Gastroesophageal sphincter (tissue), 4 donors: ENCODE measurements at places on chromosomes 3 and 15. TPM values are rescaled to one million over a fixed set of nuclear protein-coding genes. Genes with fewer than 3 reads are reported as not detected.
A peak's percentile ranks its signal among the peaks of the same experiment; 100 is the strongest.

- no peak for ATAC-seq
Observed at GRCh38 chr3:15858547-15859506, 61.0 kb upstream of the ANKRD28 start.

DNA sequence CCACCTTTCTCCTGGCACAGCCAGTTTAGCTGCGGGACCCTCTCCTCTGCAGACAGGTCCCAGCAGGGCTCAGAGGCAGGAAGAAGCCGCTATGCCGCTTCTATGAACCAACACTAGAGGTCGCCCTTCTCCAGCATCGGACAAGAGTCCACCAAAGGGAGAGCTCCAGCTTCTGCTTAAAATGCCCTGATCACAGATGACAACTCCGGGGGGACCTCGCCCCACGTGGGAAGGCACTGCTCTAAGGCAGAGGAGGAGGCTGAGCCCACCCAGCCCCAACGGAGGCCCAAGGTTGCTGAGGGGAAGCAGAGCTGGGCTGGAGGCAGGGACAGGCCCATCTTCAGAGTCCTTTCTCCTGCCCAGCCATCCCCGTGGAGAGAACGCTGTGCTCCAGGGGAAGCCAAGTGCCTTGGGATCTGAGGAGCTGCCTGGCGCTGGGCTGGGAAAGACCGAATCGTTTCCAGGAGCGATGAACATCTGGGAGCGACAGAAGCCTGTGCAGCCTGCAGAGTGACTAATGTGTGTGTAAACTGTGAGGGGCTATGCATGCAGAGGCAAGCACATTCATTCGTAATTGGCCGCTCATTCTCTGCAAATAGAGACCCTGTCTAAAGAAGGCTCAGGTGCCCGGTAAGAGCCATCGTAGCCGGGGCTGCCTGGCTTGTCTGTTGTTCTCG, 43.5 kb upstream of the BDH1 start:
- ATAC-seq: peak; percentile 90

- no peak for ATAC-seq
Observed at GRCh38 chr3:183489455-183490210, 61.2 kb upstream of the MCF2L2 start.

DNA sequence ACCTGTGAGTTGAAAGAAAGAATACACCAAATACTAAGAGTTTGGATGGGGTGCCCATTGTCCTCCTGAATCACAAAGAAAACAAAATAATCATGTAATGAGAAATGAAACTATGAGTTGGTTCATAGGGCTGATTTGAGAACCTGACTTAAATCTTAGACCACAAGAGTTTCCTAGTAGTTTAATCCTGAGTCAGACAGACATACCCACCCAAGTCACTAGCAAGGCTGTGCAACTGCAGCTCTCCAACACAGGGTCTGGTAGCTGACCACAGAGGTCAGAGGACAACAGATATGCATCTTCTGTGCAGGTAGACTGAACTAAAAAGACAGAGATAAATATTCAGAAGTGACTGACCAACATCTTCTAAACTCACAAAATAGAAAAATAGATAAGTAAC, 296.3 kb upstream of the TMCO5A start:
- no peak for ATAC-seq

GRCh38 chr3:113898892-113899291, 48.9 kb upstream of the ZDHHC23 start:
- ATAC-seq: no peak

DNA sequence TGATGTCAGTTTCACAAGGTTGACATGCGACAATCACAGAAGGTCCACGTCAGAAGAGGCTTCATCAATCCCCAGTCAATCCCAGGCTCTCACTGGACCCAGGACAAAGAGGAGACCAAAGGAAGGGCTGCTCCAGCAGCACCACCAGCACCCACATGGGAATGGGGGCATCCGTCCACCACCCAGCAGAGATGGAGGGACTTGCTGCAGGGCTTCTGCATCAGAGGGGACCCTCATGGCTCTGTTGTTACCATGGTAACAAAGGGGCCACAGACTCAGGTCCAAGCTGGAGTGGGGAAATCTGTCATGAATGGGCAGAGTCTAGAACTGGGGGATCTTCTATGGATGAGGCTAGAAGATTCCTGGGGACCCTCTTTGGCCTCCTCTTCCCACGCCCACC, 13.1 kb downstream of the PLA2G4F start:
- no peak for ATAC-seq

DNA sequence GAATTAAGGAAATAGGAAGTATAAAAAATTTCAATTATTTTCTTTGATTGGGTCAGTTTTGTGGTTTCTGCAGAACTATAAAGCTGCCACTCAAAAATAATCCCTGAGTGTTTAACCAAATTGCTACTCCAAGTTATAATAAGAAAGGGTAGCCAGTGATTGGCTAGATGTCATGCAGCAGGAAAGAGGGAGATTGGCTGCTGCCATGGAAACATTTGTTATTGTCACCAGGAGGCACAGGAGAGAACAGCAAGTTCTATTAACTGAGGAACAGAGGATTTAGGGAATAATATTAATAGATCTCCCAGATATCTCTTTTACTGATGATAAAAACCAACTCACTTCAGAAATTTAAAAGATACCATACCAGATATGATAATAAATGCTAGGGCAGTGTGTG, 42.6 kb downstream of the CLDN1 start:
- no peak for ATAC-seq

DNA sequence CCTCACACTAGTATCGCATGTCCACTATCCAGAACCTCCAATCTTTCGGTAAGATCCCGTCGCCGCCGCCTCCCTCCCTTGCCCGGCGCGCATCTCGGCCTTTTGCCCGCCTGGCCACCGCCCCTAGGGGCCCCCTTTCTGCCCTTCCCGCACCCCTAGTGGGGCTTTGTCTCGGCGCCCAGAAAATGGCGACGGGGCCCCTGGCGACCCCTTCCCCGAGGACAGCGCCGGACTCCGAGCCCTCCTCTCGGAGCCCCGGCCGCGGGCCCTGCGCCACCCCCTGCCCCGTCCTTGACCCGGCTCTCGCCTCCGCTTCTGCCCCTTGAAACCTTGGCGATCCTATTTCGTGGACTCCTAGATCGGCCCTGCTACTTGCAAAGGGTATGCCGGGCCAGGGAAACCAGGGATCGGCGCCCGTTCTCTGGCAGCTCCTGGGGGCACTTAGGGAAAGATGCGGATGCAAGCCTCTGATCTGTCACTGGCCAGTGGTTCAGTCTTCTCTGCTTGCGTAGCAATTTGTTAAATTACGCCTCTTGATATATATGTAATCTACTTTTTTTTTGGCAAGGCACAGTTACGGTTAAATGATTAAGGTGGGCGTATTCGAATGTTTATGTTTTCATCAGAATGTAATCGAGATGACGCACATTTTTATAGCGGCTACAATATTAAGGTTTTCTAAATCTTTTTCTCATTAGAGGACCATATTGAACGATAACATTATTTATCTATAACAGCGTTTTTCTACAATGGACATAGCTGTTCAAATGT, 603 bp downstream of the EIF1B start:
- peak; percentile 20 for ATAC-seq

DNA sequence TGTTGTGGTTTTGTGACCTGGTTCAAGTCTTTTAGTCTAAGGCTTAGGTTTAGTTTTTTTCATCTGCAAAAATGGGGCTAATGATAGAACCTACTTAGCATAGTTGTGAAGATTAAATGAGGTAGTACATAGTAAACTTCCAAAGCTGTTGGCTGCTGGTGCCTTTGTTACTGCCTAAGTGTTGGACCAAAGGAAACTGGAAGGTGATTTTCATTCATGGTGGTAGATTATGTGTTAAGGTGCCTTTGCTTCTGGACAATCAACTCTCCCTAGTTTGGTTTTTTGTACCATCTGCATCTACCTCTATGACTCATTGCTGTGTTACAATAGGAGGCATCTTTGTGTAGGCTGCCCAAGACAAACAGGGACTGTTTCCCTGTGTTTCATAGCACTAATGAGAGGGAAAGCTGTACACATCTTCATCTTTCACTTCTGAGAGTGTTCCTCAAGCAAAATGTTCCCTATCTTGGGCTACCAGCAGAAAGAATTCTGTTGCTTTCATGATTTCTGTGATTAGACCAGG, 3.2 kb downstream of the MAP2K1 start:
- ATAC-seq: no peak

GRCh38 chr15:26901041-26901440, 34.2 kb downstream of the GABRA5 start:
- ATAC-seq: no peak

- ATAC-seq: no peak
Observed at GRCh38 chr3:150022381-150023238, 51.9 kb upstream of the PFN2 start.

- no peak for ATAC-seq
Observed at GRCh38 chr3:188489639-188490405, 335.9 kb downstream of the LPP start.

DNA sequence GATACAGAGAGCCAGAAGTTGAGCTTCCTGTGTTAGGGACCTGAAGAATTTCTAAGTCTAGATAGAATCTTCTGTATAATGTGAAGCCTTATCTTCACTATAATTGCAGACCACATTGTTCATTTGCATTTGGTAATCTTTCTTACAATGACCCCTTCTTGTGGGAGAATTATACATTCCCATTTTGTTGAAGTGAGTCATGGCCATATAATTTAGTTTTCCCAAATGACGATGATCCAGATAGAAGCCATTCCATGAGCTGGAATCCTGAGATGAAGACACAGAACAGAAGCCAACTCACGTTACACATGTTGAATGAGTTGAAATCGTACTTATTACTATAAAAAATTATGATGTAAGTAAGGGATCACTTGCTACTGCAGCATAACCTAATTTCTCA, 187.8 kb downstream of the TUSC7 start:
- no peak for ATAC-seq

DNA sequence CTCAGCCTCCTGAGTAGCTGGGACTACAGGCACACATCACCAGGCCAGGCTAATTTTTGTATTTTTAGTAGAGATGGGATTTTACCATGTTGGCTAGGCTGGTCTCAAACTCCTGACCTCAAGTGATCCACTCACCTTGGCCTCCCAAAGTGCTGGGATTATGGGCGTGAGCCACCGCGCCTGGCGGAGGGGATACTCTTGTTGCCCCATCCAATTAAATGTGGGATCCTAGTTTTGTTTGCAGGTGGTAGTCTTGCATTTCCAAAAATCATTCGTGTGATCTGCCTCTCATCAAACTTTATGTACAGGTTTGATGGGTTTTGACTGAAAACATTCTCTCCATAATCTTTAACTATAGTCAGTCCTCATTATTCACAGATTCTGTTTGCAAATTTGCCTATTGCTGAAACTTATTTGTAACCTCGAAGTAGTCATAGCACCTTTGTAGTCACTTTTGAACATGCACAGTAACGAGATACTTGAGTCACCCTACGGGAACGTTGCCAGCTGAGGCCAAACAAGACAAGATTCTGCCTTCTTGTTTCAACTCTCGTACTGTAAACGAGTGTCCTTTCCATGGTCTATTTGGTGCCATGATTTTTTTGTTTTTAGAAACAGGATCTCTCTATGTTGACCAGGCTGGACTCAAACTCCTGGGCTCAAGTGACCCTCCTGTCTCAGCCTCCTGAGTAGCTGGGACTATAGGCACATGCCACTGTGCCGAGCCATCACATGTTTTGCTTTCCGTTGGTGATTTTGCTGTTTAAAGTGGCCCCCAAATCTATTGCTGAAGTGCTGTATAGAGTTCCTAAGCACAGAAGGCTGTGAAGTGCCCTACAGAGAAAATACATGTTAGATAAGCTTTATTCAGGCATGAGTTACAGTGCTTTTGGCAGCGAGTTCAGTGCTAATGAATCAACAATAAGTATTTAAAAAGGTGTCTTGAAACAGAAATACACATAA, 8.1 kb upstream of the MAPK6 start:
- no peak for ATAC-seq

- no peak for ATAC-seq
Observed at GRCh38 chr3:124552224-124552623, 178.0 kb upstream of the UMPS start.

DNA sequence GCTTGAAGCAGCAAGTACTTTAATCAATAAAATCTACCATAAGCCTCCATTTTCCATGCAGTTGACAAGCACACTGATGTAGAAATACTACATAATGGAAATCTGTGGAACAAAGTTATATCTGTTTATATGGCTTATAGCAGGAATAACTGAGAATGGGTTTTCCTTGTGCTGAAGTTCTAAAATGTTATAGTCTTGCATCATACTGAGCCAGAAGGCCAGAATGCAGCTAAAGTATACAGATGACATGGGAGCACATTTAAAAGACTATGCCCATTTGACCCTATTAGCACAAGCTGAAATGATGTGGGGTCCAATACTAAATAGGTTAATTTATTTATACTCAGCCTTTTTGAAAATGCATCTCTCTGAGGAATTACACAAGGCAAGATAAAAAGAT, 25.1 kb downstream of the SLC24A5 start:
- ATAC-seq: no peak

The FAM107A gene
- 92.3 TPM for total RNA-seq

The TRPM1 gene
- not detected for total RNA-seq

The CYP1A1 gene
- 0.47 TPM for total RNA-seq

The SAMMSON gene
- 2.3 TPM for total RNA-seq

The CDC25A gene
- total RNA-seq: not detected

The CDHR4 gene
- not detected for total RNA-seq
